ENCODE measurements at places on chromosomes 1 and 21.

DNA sequence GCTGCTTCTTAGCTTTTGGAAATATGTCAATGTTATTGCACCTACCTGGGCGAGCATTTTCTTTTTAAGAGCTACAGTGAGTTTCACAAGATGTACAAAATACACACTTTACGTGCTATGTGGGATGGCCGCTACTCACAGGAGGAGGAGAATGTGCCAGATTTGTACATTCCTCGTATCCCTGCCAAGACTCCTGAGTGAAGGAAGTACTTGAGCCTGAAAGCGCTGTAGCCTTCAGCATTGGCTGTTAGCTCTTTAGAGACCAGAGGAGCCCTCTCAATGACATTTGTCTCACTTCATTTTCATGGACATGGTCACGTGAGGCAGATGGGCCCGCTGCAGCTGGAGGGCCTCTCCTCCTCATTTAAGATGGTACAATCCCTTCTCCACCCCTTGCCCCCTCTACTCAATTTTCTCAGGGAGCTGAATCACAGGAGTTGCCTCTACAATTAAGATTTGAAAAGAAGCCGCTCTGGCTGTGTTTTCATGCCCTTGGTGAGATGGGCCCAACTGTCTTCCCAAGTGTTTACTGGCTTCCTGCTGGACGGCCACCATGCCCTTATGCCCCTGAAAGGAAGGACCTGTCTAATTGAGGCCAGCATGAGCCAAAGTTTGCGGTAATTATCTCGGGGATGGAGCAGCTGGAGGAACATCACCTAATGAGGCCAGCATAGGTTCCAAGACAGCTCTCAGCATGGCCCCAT, 442.6 kb downstream of the PRDM2 start:
- DNase-seq, result no peak

- no peak for DNase-seq
Measured at GRCh38 chr21:45897191-45898027, 84.2 kb upstream of the COL6A1 start.

- DNase-seq, result no peak
Measured at GRCh38 chr1:12420171-12420570, 190.3 kb downstream of the VPS13D start.

GRCh38 chr1:37476460-37477197, 2.2 kb downstream of the ZC3H12A start:
- DNase-seq, result no peak

DNA sequence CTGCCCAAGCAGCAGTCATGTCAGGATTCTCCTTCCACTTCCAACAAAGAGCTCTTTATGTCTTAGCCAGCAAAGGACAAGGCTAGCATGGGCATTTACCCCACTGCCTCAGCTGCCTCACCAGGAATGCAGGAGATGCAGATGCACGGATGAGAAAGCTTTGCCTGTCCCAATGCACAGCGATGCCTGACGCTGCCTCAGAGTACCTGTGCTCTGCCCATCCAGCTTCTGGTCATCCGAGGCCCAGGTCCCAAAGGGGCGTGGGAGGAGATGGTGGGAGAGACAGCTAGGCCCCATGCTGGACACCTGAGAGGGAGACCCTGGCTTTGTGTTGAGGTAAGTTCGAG, 59.0 kb downstream of the IRF2BP2 start:
- no peak for DNase-seq

GRCh38 chr1:13703558-13704490, 3.8 kb downstream of the PRDM2 start:
- no peak for DNase-seq

DNA sequence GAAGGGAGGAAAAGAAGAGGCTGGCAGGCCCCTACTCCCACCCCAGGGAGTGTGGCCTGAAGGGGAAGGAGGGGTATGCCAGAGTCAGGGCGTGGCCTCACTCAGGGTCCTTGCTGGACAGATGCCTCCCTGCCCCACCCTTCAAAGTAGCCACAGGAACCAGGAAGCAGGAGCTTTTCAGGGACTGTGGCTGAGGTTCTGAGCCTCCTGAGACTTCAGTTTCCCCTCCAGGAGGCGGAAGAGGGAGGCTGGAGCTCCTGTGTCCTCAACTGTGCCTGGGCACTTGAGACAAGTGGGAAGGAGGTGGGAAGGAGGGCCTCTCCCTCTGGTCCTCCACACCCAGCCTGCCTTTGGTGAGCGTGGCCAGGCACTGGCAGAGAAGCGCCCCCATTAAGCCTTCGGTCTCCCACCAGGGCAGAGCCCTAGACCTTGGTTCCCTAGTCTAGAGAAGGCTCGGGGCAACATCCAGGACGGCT, 5.3 kb downstream of the CELSR2 start:
- peak; percentile 45 for DNase-seq

DNA sequence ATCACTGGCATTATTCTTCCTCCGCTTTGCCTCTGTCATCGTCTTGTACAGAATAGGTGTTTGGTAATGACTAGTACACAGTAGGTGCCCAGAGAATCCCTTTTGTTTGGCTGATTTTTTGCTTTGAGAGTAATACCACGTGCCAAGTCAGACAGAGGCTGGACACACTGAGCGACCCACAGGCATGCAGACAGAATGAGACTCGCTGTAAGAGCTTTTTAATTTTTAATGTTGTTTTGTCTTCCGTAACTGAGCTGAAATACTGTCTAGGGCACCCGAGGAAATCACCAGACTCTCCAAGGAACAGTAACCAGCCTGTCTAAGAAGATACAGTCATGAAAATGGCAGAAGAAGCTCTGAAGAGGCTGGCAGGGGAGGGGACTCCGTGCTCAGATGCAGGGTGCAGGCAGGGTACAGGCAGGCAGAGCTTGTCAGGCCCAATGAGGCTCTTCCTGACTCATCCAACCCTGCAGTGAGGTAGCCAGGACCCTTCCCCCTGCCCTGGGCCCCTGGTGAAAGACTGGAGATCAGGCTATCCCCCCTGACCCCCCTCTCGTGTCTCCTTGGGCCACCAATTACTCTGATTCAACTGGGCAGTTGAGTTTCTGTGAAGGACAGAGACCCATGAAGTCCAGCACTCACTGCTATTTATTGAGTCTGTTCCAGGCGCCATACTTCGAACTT, 60.1 kb upstream of the ECE1 start:
- DNase-seq, result no peak

DNA sequence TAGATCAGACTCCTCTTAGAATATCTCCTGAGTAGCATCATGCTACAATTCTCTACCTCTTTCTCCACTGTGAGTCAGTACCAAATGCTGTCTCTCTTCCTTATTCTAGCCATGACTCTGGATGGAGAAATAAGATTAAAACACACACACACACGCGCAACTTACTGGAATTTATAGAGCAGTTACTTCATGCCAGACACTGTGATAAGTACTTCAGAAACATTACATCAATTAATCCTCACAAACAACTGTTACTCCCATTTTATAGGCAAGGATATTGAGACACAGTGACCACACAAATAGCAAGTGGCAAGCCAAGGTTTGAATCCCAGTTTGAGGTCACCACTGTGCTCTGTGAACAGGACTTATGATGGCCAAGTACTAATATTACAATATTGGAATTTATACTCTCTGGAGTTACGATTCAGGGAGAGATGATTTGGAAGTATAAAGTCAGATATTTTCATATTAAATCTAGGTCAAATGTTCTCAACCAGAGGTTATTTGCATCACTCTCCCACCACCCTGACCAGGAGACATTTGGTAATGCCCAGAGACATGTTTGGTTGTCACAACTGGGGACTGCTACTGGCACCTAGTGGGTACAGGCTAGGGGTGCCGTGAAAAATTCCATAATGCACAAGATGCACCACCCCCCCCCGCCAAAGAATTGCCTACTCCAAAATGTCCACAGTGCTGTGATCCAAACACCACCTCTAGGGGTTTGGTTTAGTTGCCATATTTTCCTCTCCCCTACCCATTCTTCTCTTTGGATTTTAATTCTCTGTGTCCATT, 221.6 kb downstream of the LTN1 start:
- DNase-seq, result no peak

DNA sequence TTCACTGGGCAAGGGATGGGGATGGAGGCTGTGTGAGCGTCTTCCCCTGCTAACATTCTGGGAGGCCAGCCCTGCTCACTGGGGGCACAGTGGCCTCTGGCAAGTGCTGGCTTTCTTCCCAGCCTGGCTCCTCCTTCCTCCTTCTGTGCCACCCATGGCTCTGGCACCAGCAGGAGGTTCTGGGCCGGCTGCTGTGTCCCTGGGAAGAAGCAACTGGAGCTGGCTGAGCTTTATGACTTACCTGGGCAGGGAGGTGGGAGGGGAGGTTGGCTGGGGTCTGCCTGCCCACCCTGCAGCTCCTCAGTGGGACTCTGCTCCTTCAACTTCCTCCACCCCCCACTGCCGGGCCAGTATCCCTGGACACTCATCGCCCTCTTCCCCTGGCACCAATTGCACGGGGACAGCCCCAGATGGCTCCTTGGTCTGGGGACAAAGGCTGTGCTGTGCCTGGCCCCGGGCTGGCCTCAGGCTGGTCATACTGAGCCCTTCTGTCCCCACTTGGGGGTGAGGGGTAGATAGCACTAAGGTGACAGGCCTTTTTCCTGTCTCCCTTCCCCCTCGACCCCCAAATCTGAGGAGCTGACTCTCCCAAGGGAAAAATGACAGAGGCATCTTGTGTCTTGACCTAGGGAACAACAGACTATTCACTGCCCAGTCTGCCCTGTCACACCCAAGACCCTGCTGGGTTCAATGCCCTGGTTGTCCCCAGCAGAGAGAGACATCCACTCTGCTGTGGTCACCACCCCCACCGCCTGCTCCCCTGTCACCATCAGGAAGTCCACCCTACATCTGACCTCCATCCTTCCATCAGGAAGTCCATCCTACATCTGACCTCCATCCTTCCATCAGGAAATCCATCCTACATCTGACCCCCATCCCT, 14.4 kb downstream of the CDK18 start:
- no peak for DNase-seq

DNA sequence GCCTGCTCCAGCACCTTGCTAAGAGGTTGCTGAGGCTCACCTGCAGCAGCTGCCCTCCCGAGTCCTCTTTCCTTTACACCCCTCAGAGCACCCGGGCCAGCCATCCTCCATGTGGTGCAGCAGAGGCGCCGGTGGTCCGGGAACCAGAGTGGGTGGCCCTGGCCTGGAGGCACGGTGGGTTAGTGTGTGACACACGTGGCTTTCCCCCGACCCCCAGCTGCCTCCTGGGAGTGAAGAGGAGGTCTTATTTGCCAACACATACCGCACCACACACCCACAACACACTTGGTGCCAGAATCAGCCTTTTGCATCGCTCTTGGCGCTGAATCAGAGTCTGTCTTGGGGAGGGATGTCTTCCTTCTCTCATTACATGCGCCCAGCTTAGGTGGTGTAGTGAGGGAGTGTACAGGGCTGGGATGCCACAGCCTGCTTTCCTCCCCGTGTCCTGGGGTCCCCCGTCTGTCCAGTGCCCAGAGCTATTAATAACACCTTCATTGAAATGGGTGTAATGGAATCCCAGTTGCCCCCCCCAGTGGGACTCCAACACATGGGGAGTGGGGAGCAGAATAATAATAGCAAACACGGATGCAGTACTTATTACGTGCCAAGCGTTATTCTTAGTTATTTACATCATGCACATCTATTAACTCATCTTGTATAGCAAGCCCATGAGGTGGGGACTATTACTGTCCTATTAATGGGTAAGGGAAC, 38.2 kb downstream of the MAPKAPK2 start:
- DNase-seq, result no peak

GRCh38 chr21:45973475-45974072, 8.0 kb upstream of the COL6A1 start:
- peak; percentile 91 for DNase-seq

DNA sequence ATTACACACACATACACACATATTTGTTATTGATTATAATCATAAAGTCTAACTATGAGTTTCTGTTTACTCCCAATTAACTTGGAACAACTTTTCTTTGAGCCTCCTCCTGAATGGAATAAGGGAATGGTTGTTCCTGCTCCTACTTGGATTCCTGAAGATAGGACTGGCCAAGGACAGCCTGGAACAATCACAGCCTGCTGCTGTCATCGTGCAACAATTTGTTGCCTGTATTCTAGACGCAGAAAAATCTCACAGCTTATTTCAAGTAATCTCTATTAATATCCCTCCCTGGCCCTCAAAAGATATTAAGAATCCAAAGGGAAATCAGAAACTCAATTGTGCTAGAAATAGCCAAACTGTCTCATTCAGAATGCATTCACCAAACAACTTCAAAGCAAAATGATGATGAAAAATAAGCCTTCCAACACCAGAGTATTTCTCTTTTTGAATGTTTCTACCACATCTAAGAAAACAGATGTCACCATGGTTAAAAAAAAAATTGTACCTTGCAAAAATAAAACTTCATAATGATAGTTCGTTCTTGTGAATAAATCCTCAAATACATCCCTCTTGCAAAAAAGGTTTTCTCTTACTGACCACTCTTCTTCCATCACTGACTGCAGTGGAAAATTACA, 30.9 kb downstream of the RCAN1 start:
- no peak for DNase-seq

GRCh38 chr1:118143831-118144230, 41.2 kb downstream of the SPAG17 start:
- no peak for DNase-seq

DNA sequence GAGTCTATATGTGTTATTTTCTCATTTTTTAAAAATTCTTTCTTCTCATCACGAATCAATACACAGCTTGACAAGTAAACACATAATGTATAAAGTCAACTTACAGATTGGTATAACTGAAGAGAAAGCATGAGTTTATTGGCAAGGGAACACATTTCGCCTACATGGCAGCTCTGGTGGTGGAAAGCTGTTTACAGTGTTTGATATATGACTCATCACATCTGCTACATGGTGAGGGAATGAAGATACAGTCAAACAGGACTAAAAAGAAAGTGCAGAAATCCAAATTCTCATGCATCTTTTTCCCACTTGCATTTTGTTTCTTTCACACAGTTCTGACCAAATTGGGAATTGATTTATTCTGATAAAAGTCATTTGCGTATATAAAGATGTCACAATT, 122.2 kb upstream of the ADGRL4 start:
- no peak for DNase-seq

DNA sequence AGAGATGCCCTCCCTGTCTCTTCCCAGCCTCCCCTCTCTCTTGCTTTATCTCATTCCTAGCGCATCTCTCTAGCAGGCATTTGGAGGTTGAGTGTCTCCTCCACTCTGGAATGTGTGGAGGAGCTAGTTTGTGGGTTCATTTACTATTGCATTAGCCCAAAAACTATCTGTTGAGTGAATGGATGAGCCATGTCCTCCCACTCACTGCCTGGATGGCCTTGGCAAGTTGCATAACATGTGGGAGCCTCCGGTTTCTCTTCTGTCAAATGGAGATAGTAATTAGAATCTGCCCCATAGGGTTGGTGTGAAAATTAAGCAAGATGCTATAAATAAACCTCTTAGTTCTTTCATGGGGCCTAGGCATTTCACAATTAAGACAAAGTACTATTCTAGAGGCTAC, 181.8 kb downstream of the KAZN start:
- no peak for DNase-seq

- no peak for DNase-seq
Measured at GRCh38 chr1:212635141-212635631, 26.6 kb downstream of the ATF3 start.

Measured in HAP-1 (cell line).